ENCODE measurements at places on chromosomes 1 and 21. TPM values are rescaled to one million over a fixed set of nuclear protein-coding genes. Genes with fewer than 3 reads are reported as not detected.

FCER1G gene
- total RNA-seq: 1.3 TPM

CLCA4 gene
- total RNA-seq: not detected

CD34 gene
- 0.03 TPM for total RNA-seq

XKR8 gene
- total RNA-seq: 10.0 TPM

FMO4 gene
- total RNA-seq: 1.8 TPM
